CD4-positive, alpha-beta T cell treated with Interleukin-1 beta for 1 hour (primary cell): ENCODE measurements at places on chromosomes 5 and 9.

DNA sequence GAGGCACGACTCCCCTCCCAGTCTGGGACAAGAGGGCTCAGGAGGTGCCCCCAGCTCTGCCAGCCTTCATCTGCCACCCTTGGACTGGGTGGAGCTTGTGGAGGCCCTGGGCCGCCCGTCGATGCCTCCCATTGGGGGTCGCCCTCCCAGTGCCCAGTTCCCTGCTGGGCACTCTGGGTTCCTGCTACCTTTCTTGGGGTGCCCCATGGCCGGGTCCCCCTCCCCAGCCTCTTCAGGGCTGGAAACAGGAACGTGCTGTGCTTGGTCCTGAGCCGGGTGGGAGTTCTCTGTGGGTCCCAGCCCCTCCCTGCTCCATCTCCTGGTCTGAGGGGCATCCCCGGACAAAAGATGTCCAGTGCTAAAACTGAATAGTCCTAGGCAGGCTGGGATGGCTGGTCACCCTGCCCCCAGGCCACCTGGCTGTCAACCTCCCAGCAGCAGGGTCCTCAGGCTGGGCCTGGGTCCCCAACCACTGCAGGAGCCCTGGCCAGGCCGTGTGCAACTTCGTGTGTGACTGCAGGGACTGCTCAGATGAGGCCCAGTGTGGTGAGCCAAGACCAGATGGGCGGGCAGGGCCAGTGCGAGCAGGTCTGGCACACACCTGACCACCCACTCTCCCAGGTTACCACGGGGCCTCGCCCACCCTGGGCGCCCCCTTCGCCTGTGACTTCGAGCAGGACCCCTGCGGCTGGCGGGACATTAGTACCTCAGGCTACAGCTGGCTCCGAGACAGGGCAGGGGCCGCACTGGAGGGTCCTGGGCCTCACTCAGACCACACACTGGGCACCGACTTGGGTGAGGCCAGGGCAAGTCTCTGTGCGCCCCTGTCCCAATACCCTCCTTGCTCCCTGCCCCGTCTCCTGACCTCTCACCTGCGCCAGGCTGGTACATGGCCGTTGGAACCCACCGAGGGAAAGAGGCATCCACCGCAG is 784 bp downstream of the MAMDC4 start:
- no peak for DNase-seq

DNA sequence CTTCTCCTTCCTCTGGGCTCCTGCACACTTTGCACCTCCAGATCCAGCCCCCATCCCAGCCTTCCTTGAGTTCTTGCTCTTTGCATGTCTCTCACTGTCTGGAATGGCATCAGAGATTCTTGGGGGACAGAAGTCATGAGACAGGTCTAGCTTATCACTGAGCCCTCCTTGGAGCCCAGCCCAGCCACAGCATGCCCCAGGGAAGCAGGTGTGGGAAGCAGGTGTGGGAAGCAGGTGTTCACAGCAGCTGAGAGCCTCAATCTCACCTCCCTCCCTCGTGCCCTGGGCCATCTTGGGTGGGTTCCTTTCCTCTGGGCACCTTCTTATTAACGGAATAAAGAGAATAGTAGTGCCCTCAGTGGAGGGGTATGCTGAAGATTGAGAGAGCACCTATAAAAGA is 27.2 kb downstream of the SLC6A7 start:
- no peak for DNase-seq

DNA sequence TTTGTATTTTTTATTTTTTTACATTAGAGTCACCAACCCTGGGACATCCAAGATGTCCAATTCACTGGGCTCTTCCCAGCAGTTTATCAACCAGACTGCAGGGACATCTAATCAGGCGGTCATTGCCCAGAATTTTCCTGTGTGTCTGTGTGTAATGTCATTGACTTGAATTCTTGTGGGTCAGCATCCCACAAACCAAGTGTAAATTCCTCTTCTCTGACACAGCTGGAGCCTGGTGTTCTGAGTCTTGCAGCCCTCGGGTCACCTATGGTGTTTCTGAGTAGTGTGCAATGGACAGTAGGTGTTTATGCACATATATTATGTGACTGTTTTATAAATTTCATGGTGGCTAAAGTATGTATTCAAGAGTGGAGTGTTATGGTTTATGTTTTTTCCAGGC is 815.7 kb downstream of the SEMA5A start:
- DNase-seq, result no peak

GRCh38 chr5:142600092-142600491 is 85.8 kb downstream of the FGF1 start:
- no peak for DNase-seq

GRCh38 chr9:130786526-130786925 is 48.5 kb upstream of the ABL1 start:
- DNase-seq, result no peak

DNA sequence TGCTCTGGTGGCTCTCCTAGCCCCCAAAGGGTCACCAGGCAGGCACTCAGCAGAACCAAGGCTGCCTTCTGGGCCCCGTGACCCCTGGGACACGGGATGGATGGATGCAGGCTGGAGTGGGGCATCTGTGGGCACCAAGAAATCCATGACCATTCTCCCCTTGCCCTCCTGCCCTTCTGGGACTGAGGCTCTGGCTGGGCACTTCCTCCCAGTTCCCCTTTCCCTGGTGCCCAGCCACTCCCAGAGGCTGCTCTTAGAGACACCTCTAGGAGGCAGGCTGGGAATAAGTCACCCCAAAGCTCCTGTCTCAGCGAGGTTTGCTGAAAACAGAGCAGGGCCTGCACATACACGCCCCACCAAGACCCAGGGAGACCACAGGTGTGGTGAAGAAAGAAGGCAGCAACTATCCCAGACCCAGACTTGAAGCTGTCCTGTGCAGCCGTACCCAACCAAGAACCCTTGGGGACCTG is 943 bp downstream of the STING1 start:
- no peak for DNase-seq

DNA sequence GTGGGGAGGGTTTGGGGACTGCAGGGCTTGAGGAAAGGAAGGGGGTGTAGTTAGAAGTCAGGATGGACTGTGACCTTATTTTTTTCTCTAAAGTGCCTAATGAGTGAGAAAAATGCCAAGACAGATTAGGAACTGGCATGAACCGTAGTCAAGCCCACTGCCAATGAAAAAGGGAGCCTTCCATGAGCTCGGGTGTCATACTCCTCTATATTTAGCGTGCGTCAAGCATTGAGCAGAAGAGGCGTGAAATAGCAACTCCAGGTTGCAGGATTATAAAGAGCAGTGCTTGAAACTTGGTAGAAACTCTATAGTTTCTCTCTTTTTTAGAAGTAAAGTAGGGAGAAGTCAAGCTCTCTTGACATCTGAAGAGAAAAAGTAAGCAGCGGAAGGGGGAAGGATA is 1.8 kb downstream of the SGCD start:
- no peak for DNase-seq

DNA sequence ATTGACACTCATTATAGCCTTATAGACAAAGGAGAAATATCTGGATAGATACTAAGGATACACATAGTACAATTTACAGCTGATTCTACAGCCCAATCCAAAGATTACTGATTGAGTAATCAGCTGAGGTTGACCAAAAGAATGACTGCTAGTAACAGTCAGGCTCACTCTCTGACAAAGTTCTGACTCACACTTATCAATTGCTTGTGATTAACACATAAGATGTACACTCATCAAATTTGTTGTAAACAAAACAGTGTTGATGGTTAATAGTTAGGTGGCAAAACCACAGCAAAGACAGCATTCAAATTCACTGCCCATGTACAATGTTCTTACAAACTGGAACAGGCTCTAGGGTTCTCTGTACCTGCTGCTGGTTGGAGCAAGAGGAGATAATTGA is 422.7 kb downstream of the TLE1 start:
- DNase-seq, result no peak

DNA sequence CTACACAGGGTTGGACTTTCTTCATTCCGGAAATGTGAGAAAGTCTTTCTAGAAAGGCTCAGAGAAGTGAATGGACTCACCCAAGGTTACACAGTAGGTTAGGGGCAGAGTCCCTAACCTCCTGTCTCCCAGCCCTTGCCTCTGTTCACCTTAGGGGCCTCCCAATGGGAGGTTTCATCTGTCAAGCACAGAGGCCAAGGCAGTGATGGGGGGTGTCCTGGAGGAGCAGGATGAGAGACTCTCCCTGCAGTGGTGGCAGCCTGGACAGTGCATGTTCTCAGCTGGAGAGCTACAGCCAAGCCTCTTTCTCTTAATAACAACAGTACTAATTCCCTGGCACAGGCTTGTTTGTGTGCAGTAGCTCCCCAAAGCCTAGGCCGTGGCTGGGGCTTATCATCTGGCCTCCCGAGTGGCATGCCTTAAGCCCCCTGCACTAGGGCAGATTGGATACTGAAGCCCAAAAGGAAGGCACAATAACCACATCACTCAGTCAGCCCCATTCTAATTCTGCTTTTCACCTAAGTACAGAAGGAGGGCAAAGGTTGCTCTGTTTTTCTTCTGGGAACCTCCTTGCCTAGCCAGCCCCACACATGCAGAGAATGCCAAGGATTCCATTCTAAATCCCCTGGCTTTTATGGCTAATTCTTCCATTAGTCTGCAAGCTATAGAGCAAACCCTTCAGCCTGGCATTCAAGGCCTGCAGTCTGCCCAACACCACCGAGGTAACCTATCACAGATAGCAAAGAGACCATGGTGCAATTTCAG is 50.2 kb upstream of the XPA start:
- DNase-seq, result no peak

DNA sequence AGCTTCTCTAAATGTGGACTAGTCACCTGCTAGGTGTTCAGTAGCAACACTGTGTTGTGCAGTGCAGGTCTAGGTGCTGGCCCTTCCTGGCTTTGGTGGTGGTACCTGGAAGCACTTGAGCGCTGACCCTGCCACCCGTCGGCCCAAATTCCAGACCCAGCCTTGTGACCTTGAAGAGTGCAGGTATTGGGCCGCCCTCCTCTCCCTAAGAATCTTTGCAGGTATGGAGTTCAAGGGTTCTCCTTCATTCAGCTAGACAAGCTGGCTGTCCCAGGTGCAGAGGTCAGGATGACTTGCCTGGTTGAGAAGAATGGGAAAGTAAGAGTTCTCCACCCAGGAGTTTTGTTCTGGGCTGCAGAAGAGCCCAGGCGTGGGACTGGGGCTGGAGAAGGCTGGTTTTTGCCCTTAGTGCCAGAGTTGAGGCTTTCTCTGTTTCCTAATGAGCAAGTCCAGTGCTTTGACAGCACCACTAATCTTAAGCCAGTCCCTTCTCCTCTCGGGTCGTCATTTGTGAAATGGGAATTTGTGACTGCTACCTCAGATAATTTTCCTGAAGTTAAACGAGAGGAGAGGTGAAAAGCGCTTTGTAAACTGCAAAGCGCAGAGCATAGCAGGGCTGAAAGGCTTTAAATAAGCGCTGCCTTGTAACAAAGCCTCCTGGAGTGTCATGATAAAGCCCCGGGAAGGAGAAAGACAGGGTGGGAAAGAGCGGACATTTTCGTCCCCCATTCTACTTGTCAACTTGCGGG is 4.0 kb downstream of the FOXE1 start:
- DNase-seq, result no peak

DNA sequence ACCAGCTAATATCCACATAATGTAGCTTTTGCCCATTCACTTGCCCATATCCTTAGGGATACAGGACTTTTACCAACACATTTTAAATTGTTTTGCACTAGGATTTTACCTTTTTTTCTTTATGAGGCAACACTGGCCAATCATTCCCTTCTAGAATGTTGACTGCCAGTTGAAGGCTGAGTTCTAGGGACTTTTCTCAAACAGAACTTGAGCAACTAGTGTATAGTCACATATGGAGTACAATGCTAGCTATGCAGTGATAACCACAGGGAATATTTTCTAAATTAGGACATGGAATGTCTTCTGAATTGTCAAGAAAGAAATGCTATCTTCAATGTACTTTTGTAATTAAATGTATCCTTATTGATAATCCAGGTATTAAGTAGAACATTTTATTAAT is 133.6 kb downstream of the OXCT1 start:
- no peak for DNase-seq

DNA sequence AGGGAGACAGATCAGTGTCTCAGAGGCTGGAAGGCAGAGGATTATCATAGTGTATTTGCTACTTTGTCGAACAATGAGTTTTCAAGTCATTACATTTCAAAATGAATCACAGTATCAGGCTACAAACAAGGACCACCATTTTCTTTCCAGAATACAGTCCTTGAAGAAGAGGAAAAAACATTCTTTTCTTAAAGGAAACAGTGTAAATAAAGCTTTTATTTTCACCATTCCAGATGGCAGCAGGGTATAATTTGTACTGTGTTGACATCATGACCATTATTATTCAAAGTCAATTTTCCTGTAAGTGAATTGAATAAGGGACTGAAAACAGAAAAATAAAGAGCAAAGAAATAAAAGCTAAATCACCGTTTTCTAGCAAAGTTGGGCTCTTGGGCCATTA is 737.3 kb upstream of the DMAC1 start:
- DNase-seq, result no peak

DNA sequence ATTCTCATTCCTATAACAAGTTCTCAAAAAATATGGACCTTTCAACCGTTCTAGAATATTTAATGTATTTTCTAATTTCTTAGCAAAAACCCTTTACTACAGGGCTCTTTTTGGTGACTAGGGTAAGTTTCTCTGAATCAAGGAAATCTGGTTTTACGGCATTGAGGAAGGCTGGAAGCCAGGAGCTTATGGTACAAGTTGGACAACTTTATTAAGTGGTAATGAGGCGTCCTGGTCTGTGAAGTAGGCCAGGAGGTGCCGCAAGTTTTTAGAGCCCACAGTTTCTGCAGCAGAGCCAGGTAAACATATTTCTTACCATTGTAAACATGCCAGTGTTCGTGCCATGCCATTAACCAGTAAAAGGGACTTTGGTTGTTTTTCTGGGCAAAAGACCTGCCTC is 14.6 kb upstream of the C1QTNF3 start:
- no peak for DNase-seq

GRCh38 chr9:37635808-37636207 is 14.9 kb upstream of the FRMPD1 start:
- no peak for DNase-seq

DNA sequence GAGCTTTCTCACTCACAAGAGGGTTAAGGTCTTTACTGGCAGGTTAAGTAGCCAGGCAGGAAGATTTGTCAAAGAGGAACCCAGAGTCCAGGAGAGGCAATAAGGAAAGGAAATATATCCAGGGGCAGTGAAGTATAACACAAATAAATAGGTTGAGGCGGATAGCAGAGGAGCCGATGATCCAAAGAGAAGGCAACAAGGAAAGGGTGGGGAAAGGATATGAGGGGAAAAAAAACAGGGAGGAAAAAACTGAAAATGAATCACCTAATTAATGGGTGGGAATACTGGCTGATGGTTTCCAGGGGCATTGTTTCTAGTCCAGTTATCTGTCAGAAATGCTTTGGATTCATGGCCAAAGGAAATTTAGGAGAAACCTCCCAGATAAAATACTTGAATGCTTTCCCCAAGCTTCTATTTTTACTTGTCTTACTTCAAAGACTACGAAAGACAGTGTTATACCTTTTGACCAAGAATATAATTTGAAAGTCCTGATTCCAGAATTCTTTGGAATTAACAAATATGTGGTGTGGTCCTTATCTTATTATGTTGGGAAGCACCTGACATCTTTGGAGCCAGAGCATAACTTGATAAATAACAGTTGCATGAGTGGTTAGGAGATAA is 146.5 kb downstream of the AOPEP start:
- no peak for DNase-seq

- DNase-seq, result no peak
Measured at GRCh38 chr5:104659497-104659896, 1096.9 kb upstream of the NUDT12 start.
